ENCODE measurements at places on chromosomes 7 and 10.

GRCh38 chr7:139108266-139109187, 993 bp downstream of the ZC3HAV1 start:
- no peak for DNase-seq

GRCh38 chr10:24456322-24456721, 247.4 kb downstream of the KIAA1217 start:
- DNase-seq, result no peak

GRCh38 chr10:4353964-4354363, 472.0 kb upstream of the AKR1E2 start:
- no peak for DNase-seq

DNA sequence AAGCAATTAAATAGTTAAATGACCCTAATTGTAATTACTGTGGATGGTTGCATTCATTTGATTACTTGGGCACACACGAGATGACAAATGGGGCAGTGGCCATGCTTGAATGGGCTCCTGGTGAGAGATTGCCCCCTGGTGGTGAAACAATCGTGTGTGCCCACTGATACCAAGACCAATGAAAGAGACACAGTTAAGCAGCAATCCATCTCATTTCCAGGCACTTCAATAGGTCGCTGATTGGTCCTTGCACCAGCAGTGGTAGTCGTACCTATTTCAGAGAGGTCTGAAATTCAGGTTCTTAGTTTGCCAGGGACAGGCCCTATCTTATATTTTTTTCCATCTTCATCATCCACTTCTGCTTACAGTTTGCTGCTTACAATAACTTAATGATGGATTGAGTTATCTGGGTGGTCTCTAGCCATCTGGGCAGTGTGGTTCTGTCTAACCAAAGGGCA, 8.3 kb downstream of the PCBD1 start:
- DNase-seq, result no peak

DNA sequence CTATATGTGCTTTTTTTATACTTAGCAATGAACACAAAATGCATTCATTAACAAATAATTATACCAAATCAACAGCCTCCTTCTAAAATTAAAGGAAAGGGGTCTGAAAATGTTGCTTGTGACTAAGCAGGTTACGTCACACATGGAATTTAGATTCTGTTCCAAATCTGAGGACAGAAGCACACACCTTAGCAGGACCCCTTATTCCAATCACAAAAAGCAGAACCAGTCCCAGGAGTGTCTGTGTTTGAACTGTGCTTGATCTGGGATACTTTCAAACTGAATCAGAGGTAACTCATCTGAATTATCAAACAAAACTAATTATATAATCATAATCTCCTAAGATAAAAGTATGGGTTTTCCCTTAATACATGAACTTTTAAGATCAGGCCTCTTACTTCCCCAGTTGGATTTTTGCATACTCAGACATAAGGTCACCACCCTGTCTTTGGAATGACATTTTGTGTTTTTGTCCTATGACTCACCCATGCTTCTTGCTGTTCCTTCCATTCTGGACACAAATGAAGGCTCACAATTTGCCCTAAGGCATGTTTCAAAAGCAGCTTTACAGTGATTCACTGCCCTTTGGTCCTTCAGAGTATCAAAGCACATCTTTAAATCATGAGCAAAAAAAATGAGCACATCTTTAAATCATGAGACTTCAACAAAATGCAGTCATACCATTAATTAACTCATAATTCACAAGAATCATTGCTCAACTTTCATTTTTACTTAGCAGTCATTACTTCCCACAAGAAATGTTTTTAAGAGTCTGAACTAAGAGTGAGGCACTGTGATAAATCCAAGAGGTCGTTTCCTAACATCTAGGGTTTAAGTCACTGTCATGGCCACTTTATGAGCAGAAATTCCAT, 35.5 kb downstream of the SEMA3C start:
- DNase-seq, result no peak

DNA sequence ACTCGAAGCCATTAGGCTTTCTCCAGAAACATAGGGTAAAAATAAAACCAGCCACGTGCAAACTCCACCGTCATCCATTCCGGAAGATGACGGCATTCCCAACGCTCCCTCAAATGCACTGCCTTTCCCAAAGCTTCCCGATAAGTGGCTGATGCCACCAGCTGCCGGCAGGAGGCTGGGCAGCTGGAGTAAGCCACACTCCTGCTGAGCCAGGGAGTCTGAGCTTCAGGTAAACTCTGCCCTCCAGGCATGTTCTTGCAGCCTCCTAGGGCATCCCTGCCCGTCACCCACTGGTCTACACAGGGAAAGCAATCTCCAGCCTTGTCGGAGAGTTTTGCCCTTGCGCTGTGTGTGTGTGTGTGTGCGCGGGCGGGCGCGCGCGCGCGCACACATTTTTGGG, 40.5 kb upstream of the TMEM273 start:
- DNase-seq, result no peak

- no peak for DNase-seq
These were observed 193.6 kb downstream of the MAD1L1 start for GRCh38 chr7:2038931-2039728.

DNA sequence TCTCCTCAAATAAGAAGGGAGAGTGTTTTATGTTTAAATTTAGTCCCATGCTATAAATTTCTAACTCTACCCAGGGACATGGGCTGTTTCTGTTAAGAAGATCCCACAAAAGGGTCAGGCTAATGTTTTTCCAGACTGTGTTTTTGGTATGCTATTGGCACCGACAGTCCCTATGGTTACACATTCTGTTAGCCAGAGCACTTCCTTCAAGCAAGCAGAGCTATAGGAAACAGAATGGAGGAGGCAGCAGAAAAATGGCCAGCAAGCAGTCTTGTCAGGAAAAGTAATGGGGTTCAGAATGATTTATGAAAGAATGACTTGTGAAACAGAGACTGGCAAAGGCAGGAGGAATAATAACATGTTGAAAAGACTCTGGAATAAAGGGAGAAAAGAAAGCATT, 44.8 kb upstream of the PHYHIPL start:
- no peak for DNase-seq

- DNase-seq, result no peak
These were observed 33.4 kb upstream of the BMPR1A start for GRCh38 chr10:86723009-86723408.

DNA sequence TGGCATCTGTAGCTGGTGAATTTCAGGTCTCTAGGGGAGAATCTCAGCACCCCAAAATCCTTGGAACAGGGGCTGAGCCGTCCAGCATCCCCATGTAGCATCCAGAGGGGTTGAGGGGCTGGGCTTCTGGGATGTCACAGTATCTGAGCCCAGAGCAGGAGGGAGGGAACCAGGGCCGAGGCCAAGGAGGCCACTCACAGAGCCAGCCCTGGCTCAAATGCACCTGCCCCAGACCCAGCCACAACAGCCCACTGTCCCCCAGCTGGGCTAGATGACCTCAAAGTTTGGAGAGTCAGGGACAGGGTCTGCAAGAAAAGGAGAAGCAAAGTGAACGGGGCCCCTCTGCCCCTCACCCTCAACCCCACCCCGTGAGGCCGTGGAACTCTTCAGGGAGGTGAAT, 22.3 kb downstream of the VSIR start:
- DNase-seq, result no peak

DNA sequence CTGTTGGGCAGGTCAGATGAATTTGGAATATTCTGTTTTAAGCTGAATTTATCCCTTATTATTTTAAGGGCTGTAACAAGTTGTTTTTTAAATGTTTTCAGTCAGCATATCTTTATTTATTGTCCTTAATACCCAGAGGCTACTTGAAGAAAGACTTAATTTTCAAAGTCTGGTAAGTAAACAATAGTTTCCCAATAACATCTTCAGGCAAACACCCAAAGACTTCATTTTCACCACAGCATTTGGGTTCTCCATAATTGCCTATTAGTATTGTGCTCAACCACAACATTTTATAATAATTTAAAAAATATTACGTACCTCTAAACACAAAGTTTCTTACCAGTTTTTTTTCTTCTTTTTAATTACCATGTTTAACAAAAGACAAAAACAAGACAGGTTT, 60.0 kb upstream of the MKLN1 start:
- no peak for DNase-seq

- DNase-seq, result no peak
These were observed 85.2 kb downstream of the VTI1A start for GRCh38 chr10:112532189-112532588.

- DNase-seq, result no peak
These were observed 99.6 kb upstream of the NPS start for GRCh38 chr10:127449490-127449889.

DNA sequence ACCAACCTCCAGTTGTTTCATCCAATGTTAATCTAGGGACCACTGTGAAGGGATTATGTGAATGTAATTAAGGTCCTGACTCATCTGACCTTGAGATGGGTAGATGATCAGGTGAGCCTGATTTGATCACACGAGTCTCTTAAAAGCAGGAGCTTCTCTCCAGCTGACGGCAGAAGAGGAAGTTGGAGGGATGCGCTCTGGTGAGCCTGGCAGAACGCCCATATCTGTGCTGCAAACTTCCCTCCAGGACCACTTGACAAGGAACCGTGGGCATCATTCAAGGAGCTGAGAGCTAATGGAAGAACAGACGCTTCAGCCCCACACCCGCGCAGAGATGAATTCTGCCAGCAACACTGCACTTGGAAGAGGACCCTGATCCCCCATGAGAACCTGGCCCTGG, 642.4 kb downstream of the TNS3 start:
- no peak for DNase-seq

DNA sequence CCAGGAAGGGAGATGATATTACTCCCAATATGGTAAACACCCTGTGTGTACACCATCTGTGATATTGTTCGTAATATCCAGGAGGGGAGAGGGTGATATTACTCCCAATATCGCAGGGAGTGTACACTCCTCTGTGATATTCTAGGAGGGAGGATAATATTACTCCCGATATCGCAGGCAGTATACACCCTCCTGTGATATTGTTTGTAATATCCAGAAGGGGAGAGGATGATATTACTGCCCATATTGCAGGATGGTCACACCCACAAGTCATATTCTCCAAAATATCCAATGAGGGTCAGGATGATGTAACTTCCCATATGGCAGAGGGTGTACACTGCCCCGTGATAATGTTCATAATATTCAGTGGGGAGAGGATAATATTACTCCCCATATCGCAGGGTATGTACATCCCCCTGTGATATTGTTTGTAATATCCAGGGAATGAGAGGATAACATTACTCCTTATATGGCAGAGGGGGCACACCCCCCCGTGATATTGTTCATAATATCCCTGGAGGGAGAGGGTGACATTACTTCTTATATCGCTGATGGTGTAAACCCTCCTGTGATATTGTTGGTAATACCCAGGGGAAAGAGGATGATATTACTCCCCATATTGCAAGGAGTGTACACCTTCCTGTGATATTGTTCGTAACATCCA, 17.1 kb downstream of the AZGP1 start:
- DNase-seq, result no peak

DNA sequence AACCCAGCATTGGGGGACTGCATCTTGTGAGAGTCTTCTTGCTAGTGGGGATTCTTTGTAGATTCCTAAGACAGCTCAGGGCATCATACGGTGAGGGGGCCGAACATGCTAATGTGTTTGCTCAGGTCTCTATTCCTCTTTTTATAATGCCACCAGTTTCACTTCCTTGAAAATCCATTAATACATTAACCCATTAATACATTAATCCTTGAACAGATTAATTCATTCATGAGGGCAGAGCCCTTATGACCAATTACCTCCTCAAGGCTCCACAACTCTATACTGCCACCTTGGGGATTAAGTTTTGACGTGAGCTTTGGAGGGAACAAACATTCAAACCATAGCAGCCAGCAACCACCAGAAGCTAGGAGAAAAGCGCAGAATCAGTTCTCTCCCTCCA, 67.2 kb upstream of the POT1 start:
- DNase-seq, result no peak

DNA sequence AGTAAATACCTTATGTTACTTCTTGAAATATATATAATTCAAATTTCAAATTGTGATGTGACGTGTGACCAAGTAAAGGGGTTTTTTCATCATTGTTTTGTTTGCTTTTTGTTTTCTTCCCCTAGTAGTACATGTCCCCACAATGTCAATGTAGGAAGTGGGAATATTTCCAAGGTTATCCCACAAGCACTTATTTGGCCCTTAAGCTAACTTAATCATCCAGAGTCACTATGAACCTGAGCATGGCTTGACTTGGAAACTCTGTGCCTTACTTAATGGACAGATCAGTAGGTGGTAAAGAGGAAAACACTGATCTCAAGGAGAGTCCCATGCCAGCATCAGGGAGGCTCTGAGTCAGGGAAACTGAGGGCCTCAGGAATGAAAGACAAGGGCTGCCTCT, 569.3 kb upstream of the IGFBP3 start:
- DNase-seq, result no peak

GRCh38 chr10:53754596-53755250, 982.1 kb upstream of the MBL2 start:
- no peak for DNase-seq

DNA sequence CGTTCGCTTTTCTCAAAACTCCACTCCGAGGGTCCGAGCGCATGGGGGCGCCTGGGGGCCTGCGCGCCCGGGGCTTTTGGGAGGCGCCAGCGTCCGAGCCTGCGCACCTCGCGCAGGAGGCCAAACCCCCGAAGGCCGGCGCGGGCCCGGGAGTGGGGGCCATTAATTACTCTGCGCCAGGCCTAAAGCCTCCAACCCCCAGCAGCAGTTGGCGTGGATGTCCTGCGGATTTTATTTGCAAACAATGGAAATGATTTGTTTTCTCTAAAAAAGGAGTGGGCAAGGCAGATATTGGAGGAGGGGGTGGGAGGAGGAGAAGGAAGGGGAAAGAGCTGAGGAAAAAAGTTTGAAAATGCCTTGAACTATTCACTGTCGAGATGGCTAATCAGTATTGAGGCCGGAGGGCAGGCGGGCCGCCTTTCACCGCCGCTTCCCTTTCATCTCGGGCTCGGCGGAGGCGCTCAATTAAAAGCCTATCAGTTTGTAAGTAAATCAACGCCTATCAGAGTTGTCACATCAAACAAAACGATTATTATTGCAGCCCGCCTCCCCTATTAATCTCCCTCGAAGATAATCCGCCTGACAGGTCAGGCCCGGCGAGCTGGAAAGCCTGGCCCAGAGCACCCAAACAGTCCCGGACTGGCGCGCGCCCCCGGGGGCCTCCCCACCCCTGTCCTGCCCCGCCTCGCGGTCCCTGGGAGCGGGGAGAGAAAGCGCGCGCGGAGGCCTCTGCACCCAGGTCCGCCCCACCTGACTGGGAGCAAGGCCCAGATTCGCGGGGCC, 3.4 kb upstream of the ZNF503 start:
- DNase-seq, result no peak

GRCh38 chr10:48634198-48634983, 29.5 kb upstream of the ARHGAP22 start:
- no peak for DNase-seq

DNA sequence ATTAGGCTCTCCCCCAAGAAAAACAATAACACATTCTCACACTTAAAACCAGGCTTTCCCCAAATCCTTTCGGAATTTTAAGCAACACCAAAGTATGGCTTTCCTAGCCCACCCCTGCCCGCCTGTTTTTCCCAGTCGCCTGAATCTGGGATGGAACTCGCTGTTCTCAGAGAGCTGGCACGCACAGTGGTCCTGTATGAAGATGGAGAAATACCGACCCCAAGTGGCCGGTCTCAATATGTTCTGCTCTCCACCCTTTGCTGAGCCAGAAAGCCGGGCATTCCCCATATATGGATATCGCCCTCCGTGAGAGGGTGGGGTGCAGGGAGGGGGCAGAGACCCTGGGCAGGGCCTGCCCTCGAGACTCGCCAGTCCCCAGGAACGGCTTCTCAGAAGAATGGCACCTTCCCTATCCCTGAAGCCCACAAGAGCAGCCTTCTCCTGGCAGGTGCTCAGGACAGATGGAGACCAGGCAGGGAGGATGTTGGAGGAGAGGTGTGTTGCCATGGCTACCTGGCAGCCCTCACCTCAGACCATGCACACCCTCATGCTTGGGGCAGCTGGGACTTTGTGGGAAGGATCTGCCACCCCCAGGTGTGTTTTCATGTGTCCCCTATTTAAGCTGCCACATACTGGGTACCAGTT, 3.4 kb downstream of the TACR2 start:
- DNase-seq, result no peak
